T-cell (primary cell): ENCODE measurements at places on chromosomes 2 and 18. TPM values are rescaled to one million over a fixed set of nuclear protein-coding genes. Genes with fewer than 3 reads are reported as not detected.

The HOXD8 gene
- total RNA-seq = not detected

The IL36B gene
- total RNA-seq = not detected

The GCG gene
- total RNA-seq = not detected

The LINC00305 gene
- total RNA-seq = not detected

The DSC1 gene
- 1.6 TPM for total RNA-seq

DNA sequence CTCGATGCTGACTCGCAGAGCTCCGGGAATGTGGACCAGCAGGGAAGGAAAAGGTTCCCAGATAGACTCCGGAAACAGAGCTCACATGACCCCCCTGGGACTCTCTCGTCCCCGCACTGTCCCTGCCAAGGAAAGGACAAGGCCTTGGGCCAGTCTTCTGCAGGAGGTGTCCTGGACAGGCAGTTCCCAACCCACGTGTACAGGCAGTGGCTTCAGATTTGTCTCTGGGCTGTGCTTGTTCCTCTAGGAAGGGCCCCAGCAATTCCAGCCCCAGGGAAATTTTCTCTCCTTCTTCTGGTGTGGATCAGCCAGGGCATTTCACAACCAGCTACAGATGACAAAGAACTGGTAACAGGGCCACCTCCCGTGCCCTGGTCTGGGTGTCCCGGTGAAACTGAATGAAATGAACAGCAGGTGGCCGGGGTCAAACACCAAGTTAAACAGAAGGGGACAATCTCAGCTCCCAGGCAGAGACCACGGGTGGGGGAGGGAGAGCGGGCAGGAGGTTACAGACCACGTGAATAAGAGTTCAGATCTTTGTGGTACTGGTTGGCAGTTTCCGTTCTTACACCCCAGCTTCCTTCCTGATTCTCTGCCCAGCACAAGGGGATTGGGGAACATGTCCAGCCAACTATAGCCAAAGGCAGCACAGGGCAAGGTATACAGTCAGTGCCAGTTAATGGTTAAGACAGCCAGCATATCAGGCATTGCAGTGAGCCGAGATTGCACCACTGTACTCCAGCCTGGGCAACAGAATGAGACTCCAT lies 52.2 kb upstream of the CAB39 start:
- H3K27ac ChIP-seq = peak overlapping the region; percentile 64
- no peaks in the 10 kb centered on the region for H3K27me3 ChIP-seq
- DNase-seq = peak; percentile 49
- no peaks in the 10 kb centered on the region for H3K36me3 ChIP-seq
- H3K4me1 ChIP-seq = peaks cover 95% of the 10 kb centered on the region

DNA sequence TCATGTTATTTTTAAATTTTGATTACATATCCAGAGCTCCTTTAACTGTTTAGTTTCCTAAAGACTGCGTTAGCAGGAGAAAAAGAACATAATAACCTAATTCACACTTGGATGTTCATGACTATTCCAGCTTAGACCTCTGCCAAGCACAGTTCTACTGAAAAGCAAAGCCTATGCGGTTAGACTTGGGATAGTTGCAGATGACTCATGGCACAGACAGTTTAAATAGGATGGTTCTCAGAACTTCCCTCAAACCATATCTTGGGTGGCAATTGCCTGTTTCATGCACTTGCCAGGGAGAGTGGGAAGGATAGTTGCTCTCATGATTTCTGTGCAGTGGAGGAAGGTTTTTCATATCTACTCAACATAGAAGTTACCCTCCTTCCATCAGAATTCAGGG lies 149.7 kb upstream of the KLHL29 start:
- no peaks in the 10 kb centered on the region for H3K4me1 ChIP-seq
- H3K4me3 ChIP-seq = no peak overlapping the region
- H3K27me3 ChIP-seq = no peaks in the 10 kb centered on the region
- no peak for DNase-seq
- H3K27ac ChIP-seq = no peak overlapping the region

- H3K27me3 ChIP-seq = no peaks in the 10 kb centered on the region
- no peak overlapping the region for H3K27ac ChIP-seq
- no peak for DNase-seq
- peaks cover 88% of the 10 kb centered on the region for H3K36me3 ChIP-seq
These were observed 86.9 kb upstream of the EML6 start for GRCh38 chr2:54636415-54637139.

DNA sequence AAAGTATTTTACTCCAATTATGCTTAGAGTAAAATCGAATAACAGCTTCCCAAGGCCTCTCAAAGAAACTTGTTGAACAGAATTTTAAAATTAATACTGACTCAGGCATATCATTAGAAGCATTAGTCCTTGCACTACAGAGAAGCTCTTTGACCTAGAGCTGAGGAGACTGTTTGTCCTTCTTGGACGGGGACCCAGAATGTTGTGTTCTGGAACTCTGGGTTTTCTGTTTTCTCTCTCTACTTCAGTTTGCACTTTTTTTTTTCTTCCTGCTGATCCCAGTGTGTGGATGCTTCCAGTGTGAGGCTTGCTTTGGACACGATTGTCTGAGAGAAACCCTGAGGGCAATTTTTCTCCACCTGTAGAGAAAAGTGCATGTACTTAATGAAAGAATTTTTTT lies 847.6 kb downstream of the SOCS6 start:
- H3K27ac ChIP-seq = no peak overlapping the region
- DNase-seq = no peak
- H3K4me1 ChIP-seq = no peaks in the 10 kb centered on the region
- no peaks in the 10 kb centered on the region for H3K27me3 ChIP-seq

DNA sequence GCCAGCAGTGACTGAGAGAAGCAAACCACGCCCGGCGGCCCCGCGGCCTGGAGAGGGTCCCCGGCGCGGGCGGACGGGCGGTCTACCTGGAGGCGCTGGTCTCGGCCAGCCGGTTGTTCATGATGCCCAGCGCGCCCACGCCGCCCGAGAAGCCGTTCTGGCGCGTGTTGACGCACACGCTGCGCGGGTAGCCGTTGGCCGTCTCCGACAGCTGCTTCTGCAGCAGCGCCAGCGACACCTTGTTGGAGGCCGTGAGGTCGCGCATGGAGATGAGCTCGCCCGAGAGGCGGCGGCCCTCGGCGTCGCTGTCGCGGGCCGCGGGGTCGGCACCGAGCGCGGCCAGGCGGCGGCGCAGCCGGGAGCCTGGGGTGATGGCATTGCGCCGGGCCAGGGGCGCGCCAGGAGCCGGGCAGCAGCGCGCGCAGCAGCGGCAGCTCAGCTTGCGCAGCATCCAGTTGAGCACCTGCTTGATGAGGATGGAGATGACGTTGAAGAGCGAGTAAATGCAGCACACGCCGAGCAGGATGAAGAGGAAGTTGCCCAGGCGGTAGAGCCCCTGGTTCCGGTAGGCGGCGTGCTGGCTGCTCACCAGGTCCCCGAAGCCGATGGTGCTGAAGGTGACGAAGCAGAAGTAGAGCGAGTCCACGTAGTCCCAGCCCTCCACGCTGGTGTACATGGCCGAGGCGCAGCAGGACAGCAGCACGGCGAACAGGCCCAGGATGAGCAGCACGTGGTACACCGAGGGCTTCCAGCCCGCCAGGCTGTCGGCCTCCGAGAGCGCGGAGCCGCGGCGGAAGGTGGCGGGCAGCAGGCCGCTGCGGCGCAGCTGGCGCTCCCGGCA lies 118.1 kb downstream of the MSH2 start:
- H3K27me3 ChIP-seq = no peaks in the 10 kb centered on the region
- H3K4me1 ChIP-seq = no peaks in the 10 kb centered on the region
- H3K36me3 ChIP-seq = no peaks in the 10 kb centered on the region
- DNase-seq = peak; percentile 75
- H3K4me3 ChIP-seq = peak overlapping the region; percentile 53
